ENCODE measurements at places on chromosomes 2 and 18.

DNA sequence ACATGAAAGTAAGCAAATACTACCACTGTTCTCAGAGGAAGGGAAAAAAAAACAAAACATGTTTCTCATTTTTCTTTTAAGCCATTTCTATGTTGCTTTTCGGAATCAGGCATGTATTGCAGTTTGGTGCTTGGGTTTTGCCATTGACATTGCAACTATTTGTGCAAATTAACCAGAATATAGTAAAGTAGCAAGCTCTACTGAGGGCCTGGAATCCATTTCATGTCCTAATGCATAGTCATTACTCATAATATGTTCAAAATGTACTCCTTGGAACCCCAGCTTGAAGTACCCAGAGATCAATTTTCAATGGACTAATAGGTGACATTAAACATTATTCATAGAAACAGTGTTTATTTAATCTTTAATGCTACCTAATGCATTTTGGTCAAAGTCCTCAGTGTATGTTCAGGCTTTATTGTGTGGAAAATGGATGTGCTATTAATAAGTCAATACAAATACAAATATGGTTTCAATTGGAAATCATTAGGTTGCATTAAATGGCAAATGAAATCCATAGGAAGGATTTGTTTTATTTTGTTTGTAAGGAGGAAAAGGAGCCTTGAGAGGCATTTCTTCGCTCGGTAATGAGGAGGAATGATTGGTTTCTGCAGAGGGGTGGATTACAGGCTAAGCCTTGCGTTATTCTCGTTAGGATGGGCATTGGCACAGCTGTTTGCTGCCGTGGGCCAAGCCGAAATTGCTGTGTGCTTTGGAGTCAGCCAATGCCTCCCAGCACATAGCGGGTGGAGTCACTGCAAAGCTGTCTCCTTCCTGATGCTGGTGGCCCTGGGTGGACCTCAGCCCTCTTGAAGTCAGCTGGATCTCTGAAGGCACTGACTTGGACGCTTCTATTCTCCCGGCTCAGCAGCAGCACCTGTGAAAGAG is 56.4 kb downstream of the MYCN start:
- DNase-seq: no peak

DNA sequence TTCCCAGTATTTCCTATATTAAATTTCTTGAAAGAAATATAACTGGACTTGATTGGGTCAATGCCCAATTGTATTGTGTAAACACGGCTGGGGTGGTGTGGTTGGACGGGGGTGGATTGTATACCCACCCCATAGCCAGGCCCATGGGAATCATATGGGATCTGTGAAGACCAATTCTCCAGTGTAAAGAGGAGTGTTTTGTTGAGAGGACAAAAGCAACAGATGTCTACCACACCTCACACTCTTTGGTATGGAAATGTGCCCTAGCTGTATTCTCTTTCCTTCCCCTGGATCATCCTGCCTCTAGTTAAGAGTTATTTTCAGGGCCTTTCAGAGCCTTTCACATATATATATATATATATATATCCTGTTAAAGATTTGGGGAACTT is 57.5 kb upstream of the TGIF1 start:
- DNase-seq: no peak

- no peak for DNase-seq
Measured at GRCh38 chr2:55923982-55924321, 370 bp upstream of the EFEMP1 start.

DNA sequence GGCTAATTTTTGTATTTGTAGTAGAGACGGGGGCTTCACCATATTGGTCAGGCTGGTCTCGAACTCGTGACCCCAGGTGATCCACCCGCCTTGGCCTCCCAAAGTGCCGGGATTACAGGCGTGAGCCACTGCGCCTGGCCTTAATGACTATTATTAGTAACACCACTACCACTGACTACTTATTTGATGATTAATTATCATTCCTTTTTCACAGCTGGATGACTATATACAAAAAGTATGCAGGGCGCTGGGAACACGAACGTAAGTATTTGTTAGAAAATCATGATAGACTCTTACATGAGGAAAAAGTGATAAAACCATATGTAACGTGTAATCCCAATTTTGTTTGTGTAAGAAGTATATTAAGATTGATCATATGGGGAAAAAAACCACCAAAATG is 21.6 kb downstream of the DARS1 start:
- no peak for DNase-seq
